ENCODE measurements at places on chromosomes 12 and 14.

DNA sequence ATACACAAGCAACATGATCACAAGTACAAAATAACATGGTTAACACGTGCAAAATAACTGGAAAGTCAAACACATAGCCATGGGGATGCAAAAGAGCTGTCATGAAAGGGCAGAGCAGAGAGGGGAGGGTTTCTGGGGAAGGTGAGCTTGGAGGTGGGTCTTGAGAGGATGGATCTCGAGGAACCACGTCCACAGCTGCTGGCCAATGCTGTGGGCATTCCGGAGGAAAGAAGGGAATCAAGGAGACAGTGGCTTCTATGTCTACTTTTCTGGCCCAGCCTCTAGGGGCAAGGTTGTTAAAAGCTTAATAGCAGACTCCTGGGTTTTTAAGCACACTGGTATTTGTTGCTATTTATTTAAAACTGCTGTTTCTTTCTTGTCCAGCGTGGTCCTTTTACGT, 8.4 kb upstream of the MYH7 start:
- no peak for DNase-seq

GRCh38 chr12:1864867-1865266, 44.5 kb downstream of the LRTM2 start:
- no peak for DNase-seq

GRCh38 chr12:32949815-32950214, 53.2 kb upstream of the PKP2 start:
- DNase-seq: no peak

- no peak for DNase-seq
Observed at GRCh38 chr14:31283578-31284252, 76.1 kb upstream of the HECTD1 start.

- no peak for DNase-seq
Observed at GRCh38 chr12:127275416-127275815, 991.6 kb upstream of the TMEM132C start.

GRCh38 chr12:88925454-88925853, 345.2 kb upstream of the KITLG start:
- DNase-seq: no peak

DNA sequence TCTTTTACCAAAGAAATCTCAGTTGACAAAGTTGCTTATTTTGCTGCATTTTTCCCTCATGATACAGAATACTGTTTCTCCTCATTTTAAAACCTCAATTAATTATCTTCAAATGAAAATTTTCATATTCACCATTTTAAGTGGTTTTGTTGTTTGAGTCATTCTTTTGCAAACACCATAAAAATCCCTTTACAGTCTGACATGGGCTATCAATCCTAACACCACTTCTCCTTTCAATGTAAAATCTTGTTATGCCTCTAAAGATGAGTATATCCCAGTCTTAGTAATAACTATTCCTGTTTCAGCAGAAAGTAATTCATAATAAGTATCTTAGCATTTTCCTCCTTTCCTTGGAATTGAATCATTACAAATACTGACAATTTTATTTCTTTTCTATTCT, 192.2 kb downstream of the SYT1 start:
- DNase-seq: no peak

DNA sequence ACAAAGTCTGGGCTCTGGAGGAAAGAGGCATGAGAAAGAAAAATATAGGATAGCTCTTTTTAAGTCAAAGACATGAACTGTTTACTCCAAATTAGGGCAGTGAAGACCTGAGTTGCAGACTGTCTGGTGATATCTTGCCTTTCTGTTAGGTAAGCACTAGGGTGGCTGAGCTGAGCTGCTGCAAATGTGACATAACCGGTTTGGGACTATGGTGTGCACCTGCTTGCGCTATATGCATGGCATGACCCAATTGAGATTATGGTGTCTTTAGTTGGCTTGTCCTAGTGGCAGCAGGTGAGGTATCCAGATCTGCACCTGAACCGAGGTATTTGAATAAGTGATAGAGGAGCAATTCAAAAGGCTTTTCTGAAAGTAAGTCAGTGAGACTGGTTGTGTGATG, 345.6 kb downstream of the APAF1 start:
- no peak for DNase-seq

DNA sequence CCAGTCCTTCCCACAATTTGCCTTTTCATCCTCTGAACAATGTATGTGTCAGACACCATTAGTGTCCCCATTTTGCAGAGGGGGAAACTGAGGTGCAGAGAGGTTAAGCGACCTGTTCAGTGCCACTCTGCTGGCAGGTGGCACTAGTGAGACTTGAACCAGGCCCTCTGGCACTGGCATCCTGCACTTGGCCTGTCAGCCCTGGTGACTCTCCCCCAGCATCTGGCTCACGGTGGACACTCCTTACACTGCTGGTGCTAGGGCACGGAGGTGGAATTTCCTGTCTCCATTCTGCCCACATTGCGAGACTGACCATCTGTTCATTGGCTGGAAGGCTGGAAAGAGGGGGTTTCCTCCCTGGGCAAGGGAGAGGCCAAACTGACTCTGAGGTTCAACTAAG, 48.7 kb downstream of the CCNK start:
- DNase-seq: no peak

DNA sequence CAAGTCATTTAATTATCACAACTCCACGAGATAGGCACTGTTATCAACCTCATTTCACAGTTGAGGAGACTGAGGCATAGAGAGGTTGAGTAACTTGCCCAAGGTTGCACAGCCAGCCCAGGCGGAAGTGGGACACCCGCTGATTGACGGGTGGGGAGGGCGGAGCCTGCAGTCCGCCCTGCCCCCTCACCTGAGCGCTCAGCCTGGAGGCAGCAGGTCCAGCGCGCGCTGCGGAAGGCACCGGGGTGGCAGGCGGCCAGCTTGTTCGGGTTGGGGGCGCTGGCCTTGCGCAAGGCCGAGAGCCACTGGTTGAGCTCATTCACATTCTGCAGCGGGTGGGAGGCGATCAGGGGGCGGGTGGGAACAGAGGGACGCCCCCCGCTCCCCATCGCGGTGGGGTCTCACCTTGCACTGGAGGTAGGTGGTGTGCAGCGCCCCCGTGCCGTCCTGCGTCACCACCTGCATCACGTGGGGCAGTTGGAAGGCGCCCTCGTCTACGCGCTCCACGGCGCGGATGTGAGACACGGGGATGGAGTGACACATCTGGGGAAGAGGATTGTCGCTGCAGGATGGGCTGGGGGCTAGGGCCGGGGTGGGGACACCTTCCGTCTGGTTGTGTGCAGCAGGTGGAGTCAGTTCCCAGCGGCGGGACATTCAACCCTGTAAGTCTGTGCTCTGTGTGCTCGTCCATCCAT, 31.7 kb downstream of the RASAL1 start:
- DNase-seq: no peak

DNA sequence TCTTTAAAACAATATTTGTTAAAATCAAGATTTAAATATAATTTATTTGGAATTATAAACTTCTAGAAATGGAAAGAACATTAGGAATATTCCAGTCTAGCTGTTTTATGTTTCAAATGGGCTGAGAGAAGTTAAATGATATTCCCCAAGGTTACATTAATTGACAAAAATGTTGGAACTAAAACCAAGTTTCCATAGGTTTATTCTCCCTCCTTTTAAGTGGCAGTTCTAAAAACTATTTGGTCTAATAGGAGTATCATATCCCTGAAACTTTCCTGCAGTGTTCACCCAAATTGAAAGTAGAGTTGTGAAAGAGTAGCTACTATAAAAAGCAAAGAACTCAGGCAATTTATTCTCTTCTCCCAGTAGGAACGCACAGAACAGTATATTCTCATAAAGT, 1185.5 kb downstream of the LRFN5 start:
- no peak for DNase-seq

DNA sequence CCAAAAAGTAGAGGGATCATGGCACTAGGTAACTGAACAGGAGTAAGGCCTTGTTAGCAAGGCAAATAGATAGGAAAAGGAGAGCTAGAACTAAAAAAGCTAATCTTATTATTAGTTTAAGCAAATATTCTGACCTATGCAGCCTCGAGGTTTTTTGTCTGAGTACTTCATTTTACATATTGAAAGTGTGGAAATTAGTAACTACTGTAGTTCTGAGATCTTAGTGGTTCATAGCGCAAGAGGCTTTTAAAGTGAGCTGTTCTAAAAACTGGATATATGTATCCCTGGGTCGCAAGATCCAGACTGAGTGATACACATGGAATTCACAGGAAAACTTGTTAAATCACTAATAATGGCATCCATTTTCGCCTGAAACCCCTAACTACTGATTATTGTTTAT, 411.0 kb upstream of the SOX5 start:
- DNase-seq: no peak

DNA sequence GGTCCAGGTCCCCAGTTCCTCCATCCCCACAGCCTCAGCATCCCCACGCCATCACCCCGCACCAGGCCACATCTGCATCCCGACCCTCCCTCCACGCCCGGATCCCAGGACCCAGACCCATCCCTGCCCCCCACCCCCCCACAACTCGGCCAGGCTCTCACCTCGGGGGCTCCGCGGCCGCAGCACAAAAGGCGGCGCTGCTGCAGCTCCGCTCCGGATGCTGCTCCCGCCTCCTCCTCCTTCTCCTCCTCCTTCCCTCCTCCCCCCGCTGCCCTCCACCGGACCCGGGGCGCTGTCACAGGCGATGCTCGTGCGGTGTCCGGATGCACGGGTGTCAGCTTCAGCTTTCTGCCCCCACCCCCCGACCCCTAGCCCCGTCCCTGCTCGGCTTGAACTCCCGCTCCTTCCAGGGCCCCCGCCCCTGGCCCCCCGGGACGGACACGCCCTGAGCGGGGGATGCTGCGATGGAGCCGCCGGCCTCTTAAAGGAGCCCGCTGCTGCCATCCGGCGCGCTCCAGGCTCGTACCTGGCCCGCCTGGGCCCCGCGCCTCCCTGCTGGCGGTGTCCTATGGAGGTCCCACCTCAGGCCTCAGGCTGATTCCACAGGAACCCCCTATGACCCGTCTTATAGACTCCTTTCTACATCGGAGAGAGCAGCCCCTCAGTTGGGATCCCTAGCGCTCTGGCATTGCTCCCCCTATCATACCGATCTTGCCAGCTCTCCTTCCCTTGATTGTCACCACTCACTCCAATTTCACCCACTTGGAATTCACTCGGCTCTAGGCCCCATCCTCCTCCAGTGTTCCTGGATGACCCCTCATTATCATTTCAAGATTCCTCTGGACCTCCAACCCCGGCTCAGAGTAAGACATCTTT, at the start of gene MAP3K12:
Gene MAP3K12 (minus strand): TSS at position 193 of the 876 bp plus-strand sequence. CDS start 12,067 bp downstream, outside the sequence.
- no peak for DNase-seq

- DNase-seq: no peak
Observed at GRCh38 chr14:57834961-57835360, 30.9 kb downstream of the SLC35F4 start.

Measured in D721Med (cell line).